ENCODE measurements at places on chromosomes 2 and 18. TPM values are rescaled to one million over a fixed set of nuclear protein-coding genes. Genes with fewer than 3 reads are reported as not detected.

BMP10 gene
- total RNA-seq, result not detected

ALPG gene
- total RNA-seq, result not detected

DNA sequence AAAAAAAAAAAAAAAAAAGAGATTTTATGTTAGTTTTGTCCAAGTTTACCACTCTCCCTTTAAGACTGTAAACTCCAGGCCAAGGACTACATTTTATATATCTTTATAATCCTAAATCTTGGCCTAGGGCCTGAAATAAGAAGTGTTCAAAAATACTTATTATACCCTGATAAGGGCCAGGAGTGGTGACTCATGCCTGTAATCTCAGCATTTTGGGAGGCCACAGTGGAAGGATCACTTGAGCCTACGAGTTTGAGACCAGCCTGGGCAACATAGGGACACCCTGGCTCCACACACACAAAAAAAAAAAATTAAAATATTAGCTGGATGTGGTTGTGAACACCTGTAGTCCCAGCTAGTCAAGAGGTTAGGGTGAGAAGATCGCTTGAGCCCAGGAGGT lies 12.7 kb downstream of the TRIP12 start:
- H3K4me3 ChIP-seq, result no peak overlapping the region
- no peaks in the 10 kb centered on the region for H3K27me3 ChIP-seq
- peaks cover 10% of the 10 kb centered on the region for H3K36me3 ChIP-seq
- peaks cover 14% of the 10 kb centered on the region for H3K4me1 ChIP-seq
- H3K27ac ChIP-seq, result no peak overlapping the region

DNA sequence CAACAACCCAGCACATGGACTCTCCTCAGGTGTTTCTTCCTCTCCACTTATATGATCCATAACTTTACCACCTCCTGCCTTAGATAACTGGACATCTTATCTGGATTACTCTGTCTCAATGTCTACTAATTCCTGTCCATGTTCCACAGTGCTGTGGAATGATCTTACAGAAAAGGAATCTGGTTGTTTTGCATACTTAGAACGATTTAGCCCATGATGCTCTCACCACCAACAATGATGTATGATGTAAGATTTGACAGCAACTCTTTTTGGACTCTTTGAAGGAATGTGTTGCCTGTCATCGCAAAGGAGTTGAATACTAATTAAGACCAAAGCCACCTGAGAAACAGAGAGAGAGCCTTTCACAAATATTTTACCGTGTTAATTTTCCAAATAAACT lies 37.7 kb upstream of the SYT4 start:
- H3K27me3 ChIP-seq, result no peaks in the 10 kb centered on the region
- no peaks in the 10 kb centered on the region for H3K4me1 ChIP-seq
- H3K36me3 ChIP-seq, result no peaks in the 10 kb centered on the region

- H3K27me3 ChIP-seq, result no peaks in the 10 kb centered on the region
- no peak for DNase-seq
- H3K27ac ChIP-seq, result no peak overlapping the region
- H3K4me1 ChIP-seq, result peaks cover 7% of the 10 kb centered on the region
- peaks cover 14% of the 10 kb centered on the region for H3K36me3 ChIP-seq
- no peak overlapping the region for H3K4me3 ChIP-seq
Measured at GRCh38 chr2:33225350-33225749, 251.1 kb upstream of the RASGRP3 start.

- no peaks in the 10 kb centered on the region for H3K36me3 ChIP-seq
- peaks cover 2% of the 10 kb centered on the region for H3K4me1 ChIP-seq
- H3K27me3 ChIP-seq, result peaks cover 73% of the 10 kb centered on the region
- H3K27ac ChIP-seq, result no peak overlapping the region
Measured at GRCh38 chr2:20962939-20963557, 80.8 kb downstream of the APOB start.

GRCh38 chr2:10407841-10408648 lies 40.1 kb downstream of the ODC1 start:
- no peak overlapping the region for H3K4me3 ChIP-seq
- H3K36me3 ChIP-seq, result peaks cover 9% of the 10 kb centered on the region
- H3K27ac ChIP-seq, result no peak overlapping the region
- H3K4me1 ChIP-seq, result peaks cover 15% of the 10 kb centered on the region

GRCh38 chr2:237429753-237430152 lies 15.8 kb upstream of the COL6A3 start:
- H3K4me1 ChIP-seq, result peaks cover 24% of the 10 kb centered on the region
- DNase-seq, result no peak
- H3K36me3 ChIP-seq, result no peaks in the 10 kb centered on the region
- H3K4me3 ChIP-seq, result no peak overlapping the region

Measured in mesothelial cell of epicardium (in vitro differentiated cells).